ENCODE measurements at places on chromosomes 12 and 14.

GRCh38 chr14:70020352-70021170, 141.3 kb downstream of the SMOC1 start:
- peak; percentile 33 for DNase-seq

DNA sequence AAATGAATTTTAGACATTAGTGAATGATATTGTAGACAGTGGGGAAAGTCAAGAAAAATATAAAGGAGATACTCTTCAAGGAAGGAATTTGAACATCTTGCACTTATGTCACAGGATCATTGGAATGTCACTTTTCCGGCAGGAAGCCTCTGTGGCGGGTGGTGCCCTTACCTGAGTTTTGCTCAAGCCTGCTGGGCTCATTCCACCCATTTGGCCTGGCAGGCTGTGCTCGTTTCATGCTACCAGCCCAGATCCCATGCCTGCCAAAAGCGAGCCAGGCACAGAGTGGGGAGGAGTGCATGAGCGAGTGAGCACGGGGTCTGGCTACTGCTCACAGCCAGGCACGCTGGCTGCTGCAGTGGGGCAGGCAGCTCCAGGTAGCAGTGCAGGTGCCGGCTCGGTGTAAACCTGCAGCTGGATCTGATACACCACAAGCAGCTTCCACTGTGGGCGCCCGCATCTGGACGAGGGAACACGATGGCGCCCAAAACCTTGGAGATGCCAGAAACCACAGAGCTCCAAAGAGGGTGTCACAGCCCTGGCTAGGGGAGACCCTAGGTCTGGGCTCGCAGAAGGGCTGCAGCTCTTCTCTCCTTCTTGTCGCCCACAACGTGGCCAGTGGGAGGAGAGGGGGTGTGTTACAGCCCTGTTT, 28.7 kb upstream of the YAF2 start:
- DNase-seq = no peak

DNA sequence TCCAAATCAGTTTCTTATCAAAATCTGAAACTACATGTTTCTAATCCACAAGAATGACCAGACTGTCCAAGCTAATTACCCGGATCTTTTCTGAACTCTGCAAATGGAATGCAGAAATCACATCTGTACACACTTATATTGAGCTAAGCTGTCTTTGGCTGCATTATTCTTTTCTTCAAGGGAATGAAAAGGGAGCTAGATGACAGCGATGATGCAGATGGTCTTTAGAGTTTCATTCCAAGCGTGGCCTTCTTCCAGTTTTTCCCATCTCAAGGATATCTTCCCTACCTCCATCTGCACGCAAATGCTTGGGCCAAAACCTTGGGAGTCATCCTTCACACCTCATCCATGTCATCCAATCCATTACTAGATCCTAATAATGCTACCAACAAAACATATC, 12.6 kb downstream of the KCNH5 start:
- no peak for DNase-seq

- DNase-seq = no peak
Measured at GRCh38 chr12:127538316-127538715, 728.7 kb upstream of the TMEM132C start.

- DNase-seq = no peak
Measured at GRCh38 chr12:130862161-130862560, 9.7 kb upstream of the RAN start.

- DNase-seq = no peak
Measured at GRCh38 chr12:101772012-101772775, 32.9 kb upstream of the SYCP3 start.

DNA sequence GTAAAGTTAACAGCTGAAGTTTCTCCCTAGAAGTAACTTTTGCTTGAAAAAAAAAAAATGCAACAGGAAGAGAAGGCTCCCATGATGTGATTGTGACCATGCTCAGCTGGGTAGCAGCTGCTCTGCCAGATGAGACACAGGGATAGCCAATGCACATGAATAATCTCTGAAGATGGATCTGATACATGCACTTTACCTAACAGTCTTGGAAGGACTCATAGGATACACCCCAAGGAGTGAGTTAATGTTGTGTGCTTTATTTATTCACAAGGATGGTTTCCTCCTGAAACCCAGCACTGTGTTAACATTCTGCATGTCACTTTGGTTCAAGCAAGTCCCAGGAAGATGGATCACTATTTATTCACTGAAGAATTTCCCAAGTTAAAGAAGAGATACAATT, 46.5 kb downstream of the NDUFA12 start:
- DNase-seq = no peak

DNA sequence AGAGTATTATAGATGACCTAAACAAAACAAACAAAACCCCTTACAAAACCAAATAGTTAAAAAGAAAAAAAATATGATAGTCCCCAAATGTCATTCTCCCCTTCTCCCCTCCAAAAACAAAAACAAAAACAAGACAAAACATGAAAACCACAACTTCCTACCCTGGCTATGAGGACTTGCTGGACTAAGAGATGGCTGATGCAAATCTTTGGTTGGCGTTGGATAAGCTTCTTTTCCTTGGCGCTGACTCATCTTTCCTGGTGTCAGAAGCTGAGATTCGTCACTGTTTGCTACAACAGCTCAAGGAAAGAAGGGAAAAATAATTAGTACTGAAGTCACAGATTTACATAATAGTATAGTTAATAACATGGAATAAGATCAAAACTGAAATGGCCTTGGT, 102.5 kb upstream of the BBS10 start:
- no peak for DNase-seq

GRCh38 chr14:69540654-69541335, 33.9 kb downstream of the CCDC177 start:
- no peak for DNase-seq

DNA sequence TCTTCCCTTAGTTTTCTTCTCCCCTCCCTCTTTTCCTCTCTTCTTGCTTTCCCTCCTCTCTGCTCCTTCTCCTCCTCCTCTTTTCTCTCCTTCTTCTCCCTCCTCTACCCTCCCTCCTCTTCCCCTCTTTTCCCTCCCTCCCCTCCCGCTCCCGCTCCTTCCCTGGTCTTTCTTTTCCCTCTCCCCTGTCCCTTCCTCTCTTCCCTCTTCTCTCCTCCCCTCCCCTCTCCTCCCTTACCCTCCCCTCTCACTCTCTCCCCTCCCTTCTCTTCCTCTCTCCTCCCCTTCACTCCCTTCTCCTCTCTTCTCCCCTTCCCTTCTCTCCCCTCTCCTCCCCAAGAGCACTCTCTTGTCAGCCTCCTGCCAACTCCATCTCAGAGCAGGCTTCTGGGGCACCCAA, 17.4 kb upstream of the FBXO21 start:
- no peak for DNase-seq

DNA sequence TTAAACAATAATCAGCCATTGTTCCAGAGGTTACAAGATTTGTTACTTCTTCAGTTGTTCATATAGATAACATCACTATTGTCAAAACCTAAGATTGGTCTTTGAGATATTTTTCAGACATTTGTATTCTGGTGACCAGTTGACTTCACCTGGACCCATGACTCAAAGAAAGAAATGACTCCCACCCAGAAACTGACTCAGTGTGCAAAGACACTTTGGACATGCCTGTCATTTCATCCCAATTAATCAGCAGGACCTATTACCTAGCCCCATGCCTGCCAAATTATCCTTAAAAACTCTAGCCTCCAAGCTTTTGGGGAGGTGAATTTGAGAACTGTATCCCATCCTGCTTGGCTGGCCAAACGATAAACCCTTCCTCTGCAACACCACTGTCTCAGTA, 27.7 kb upstream of the TSPAN11 start:
- DNase-seq = no peak

DNA sequence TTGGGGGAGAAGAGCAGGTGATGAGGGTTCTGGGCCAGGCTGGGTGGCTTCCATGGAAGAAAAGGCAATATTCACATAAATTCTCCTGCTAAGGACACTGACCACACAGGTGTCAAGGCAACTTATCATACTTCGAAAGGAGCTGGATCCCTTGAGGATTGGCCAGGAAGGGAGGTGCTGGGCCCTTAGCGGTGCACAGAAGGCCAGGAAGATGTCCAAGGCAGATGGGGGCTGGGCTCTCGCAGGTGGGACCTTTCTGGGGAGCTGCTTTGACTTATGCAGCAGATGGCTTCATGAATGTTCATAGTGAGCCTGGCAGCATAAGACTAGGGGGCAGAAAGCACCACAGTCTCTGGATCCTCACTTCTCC, 3.9 kb downstream of the CD63 start:
- DNase-seq = no peak

- DNase-seq = peak; percentile 44
Measured at GRCh38 chr12:120903412-120904196, 554 bp downstream of the SPPL3 start.

GRCh38 chr12:47190271-47190750, 110.6 kb upstream of the AMIGO2 start:
- no peak for DNase-seq

DNA sequence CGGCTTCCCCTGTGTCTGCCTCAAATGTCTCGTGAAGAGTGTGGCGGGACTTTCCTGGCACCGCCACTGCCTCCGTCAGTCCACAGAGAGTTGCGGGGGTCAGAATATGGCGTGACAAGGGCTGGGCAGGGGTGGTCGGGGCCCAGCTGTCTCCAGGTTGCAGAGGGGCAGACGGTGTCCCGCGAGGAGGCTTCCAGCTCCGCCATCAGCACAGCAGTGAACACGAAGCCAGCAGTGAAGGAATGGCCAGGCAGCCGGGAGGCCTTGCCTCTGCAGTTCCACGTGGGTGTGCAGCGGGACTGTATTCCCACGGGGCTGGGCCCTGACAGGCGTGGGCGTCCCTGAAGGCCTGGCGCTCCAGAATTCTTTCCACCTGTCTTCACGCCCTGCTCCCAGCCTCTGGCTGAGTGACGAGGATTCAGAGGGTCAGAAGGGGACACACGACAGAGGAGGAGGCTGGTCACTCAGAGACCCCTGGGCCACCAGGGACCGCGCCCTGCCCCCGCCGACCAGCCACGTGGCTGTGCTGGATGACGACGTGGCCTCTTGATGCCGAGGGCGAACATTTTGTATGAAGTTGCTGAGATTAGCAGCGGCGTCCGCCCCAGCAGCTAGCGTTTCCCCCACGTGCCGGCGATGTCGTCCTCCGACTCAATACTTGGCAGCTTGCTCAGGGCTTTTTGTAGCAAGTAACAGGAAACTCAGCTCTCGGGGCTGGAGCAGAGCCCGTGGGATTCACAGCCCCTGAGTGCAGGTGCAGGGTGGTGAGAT, 25.0 kb upstream of the GALNT9 start:
- DNase-seq = no peak

DNA sequence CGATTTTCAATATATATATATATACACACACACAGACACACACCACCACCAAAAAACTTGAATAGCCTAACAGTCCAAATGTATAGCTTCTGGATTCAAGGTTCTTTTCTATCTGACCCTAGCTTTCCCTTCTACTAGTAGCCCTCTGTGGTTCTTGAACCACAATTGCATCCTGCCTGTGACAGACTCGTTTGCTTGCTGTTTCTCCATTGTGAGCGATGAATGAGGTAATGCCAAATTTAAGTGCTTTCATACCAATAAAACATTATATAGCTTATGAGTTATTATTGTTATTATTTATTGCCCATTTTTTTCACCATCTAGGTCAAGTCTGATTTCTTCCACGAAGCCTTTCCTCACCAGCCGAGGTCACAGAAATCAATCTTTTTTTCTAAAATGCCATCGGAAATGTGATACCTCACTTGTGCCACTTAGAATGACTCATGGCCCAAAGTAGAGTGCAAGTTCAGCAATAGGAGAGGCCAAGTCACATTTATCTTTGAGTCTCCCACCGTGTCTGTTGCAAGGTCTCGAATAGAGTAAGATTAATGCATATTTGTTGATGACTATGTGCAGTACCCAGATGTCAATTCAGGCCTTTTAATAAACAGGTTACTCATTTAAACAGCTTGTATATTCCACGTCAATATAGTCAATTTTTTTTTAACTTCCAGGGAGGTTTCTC, 1015.8 kb upstream of the SEL1L start:
- no peak for DNase-seq

- no peak for DNase-seq
Measured at GRCh38 chr14:65033181-65033580, 46.5 kb downstream of the FNTB start.

- peak; percentile 51 for DNase-seq
Measured at GRCh38 chr14:23551266-23552028, at the start of gene ZFHX2. TSS of gene ZFHX2 (minus strand) at chr14:23551765. CDS start at chr14:23535325, 16,440 bp downstream.

DNA sequence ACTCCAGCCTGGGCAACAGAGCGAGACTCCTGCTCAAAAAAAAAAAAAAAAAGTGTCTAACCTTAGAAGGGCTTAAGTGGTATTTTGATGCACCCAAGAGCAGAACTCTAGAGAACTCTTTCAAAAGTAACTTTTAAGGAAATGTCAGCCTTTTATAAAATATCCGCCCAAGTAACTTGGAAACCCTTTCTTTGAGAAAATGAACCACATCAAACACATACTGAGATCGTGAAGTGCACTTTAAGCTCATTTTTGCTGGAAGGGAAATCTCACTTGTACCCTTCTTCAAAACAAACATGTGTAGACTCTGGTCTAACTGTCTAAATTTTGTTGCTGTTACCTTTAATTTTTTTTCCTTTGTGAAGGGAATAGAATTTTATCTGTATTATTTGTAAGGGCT, 5.5 kb downstream of the C12orf56 start:
- DNase-seq = no peak

DNA sequence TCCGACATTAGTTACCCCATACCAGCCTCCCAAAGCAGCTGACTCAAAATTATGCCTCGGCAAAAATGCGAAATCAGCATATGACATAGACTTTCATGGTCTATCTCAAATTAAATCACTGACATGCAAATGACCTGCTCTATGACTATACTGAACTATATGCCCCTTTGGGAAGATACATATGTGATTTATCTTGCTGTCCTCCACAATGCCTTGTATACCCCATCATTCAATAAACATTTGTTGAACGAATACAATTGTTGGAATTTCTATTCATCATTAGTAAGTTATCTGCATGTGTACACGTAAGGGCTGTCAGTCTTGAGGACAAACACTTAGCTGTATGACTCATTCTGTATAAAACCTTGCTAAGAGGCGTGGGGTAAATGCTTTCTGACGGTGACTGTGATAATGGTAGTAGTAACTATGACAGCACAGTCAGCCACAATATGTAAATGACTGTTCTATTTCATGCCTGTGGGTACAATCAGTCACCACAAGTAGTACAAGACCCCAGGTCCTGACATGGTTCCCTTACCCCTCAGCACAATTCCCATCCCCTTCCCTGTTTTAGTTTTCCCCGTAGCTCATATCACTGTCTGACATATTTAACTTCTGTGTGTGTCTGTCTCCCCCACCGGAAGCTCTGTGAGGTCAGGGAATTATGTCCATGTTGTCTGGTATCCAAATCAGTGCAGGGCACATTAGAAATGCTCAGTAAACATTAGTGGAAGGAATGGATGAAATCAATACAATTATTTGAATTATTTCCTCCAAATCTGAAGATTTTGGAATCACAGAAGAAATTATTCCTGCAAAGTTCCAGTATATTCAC, 42.8 kb downstream of the STXBP6 start:
- no peak for DNase-seq

- DNase-seq = no peak
Measured at GRCh38 chr12:25950329-25951115, 8.0 kb upstream of the RASSF8 start.

DNA sequence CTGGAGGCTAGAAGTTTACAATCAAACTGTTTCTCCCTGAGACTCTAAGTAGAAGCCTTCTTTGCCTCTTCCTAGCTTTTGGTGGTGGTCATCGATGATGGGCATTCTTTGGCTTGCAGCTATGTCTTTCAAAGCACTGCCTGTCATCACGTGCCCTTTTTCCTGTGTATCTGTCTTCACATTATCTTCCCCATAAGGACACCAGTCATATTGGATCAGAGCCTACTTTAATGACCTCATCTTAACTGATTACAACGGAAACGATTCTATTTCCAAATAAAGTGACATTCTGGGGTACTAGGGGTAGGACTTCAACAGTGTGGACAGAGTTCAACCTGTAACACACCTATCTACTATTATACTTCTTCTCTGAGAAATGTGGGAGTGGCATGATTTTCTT, 31.1 kb upstream of the IFNG-AS1 start:
- DNase-seq = no peak

- no peak for DNase-seq
Measured at GRCh38 chr12:106258226-106258625, 10.4 kb upstream of the CKAP4 start.

Measured in hematopoietic multipotent progenitor cell (in vitro differentiated cells).